ENCODE measurements at places on chromosomes 7 and 10. TPM values are rescaled to one million over a fixed set of nuclear protein-coding genes. Genes with fewer than 3 reads are reported as not detected.

TMUB1 gene
- total RNA-seq = 60.7 TPM

GPR26 gene
- total RNA-seq = not detected

CRHR2 gene
- not detected for total RNA-seq

CCDC3 gene
- 82.5 TPM for total RNA-seq

SERPINE1 gene
- 26.6 TPM for total RNA-seq

PRTFDC1 gene
- 0.29 TPM for total RNA-seq

CDK14 gene
- 27.8 TPM for total RNA-seq

NCF1 gene
- not detected for total RNA-seq

CLRN3 gene
- not detected for total RNA-seq

CNOT4 gene
- 20.7 TPM for total RNA-seq

GALNT17 gene
- 3.5 TPM for total RNA-seq

Measured in myocyte (in vitro differentiated cells).